Heart right ventricle (tissue), 16 donors: ENCODE measurements at places on chromosomes 6 and 20. TPM values are rescaled to one million over a fixed set of nuclear protein-coding genes. Genes with fewer than 3 reads are reported as not detected.

The SIRPD gene
- polyA plus RNA-seq = 0.17 TPM

The CST1 gene
- polyA plus RNA-seq = not detected

The GPR6 gene
- not detected for polyA plus RNA-seq

The TAP1 gene
- 38.3 TPM for polyA plus RNA-seq

The DPPA5 gene
- polyA plus RNA-seq = not detected

The C6orf141 gene
- 0.62 TPM for polyA plus RNA-seq

The BPIFB1 gene
- polyA plus RNA-seq = not detected
